ENCODE measurements at places on chromosomes 5 and 9.

DNA sequence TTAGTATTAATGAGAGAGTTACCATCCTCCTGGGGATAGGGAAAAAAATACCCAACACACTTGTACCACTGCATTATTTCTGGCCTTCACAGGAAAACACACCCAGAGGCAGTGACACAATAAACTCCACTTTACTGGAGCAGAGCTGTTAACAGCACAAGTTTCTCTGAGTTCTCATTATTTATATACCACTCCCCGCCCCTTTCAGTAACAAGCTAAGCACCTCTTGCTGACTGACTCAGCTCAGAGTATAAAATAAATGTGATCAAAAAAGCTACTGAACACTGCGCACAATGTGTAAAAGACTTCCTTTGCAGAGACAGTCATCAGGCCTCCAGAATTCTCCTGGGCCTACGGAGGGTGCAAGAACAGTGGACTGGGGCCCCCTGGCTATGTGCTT is 21.6 kb downstream of the KLF9 start:
- no peak for DNase-seq

DNA sequence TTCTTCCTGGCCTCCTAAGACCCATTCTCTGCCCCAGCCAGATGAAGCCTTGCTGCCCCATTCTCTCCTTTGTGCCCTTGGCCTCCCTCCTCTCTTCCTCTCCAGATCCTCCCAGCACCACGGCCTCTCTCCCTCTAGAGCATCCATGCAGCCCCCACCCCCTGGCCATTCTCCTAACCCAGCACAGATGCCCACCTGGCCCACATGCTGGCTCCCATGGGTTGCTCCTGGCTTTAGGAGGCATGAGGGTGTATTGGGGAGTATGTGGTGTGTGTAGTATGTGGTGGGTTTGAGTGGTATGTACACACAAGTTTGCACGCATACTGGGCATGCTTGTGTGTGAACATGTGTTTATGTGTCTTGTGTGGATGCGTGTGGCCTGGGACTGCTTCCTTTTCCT is 47.1 kb downstream of the FOXI1 start:
- no peak for DNase-seq

DNA sequence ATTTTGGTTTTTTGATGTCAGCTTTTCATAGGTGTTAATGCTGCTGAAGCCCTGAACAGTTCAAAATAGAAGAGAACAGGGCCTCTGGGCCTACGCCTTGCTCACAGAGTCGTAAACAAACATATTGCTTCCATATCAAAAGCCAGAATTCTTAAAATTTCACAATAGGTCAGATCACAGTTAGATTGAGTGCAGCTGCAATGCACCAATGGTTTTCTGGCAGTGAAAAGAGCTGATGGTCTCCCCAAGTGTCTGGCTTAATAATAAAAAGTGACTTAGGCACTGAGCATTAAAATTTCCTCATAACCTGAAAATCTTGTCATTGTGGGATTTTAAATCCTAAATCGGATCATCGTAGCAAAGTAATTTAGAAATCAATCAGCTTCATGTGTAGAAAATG is 493.0 kb downstream of the CAAP1 start:
- DNase-seq: no peak

DNA sequence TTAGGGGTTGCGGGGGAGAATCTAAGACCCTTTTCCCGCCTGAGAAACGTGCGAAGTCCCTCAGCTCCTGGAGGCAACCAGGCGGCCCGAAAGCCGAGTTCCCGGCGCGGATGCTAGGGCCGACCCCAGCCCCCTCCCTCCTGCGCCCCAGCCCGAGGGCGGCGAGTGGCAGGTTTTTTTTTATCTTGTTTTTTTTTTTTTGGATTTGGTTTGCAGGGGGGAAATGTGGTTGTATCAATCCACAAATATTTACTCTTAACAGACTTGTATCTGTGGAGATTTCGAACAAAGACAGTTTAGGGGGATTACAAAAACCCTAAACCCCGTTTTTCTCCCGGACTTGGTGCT is 10.7 kb downstream of the LMX1B start:
- no peak for DNase-seq

- no peak for DNase-seq
These were observed 87.3 kb upstream of the PCSK5 start for GRCh38 chr9:75803130-75803529.

DNA sequence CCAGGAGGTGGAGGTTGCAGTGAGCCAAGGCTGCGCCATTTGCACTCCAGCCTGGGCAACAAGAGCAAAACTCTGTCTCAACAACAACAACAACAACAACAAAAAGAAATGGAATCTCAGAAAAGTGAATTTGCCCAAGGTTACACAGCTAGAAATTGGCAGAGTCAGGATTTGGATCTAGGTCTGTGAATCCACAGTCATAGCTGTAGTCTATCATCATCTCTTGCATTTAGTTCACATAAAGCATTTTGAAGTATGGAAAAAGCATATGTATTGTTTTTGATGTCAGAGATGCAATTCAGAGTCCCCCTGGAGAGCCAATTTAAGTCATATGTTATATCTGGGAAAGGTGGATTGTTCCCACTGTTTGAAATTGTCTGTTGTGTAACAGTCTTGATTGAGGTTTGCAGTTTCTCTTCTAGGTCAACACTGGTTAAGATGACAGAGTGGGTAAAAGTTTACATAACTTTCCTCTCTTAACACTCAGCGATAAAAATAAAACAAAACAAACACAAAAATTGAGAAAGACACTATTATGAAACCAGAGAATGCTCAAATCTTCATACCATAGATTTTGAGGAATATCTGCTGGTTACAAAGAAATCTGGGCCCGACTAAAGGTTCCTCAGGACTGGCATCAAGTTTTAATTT is 21.5 kb upstream of the GPR21 start:
- no peak for DNase-seq

DNA sequence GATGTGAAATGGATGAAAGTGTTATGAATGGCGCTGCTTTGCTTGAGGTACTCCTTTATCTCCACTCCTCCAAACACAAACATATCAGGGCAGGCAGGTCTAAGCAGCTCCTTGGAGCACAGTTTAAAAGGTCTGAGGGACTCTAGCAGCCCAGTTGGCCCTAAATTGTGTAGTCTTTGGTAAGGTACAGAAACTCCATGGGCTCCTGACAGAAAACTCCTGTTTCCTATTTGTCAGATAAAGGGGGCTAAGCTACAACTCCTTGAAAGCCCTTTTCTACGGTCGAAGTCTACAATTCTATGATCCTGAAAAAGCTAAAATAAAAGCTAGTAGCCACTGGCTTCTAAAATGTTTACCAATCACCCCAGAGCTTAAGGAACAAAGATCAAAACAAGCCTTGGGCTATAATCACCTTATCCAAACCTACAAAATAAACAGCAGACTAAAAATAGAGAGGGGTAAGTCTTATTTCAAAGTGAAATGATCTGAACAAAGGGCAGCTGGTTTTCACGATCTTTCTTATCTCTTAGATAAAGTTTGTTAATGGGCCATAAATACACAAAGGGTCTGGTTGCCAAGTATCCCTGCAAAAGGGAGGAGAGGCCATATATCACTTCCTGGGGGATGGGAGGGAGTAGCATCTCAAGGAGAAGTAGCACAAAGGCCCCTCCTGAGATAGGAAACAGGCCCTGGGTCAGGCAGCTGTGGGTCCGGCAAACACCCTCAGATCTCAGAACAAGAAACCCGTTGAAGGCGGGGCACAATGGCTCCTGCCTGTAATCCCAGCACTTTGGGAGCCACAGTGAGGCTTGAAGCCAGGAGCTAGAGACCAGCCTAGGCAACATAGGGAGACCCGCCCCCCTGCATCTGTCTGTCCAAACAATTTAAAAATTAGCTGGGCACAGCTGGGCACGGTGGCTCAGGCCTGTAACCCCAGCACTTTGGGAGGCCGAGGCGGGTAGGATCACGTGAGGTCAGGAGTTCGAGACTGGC is 28.3 kb upstream of the DENND4C start:
- no peak for DNase-seq

- no peak for DNase-seq
These were observed 150.3 kb upstream of the COL5A1 start for GRCh38 chr9:134491196-134491835.

GRCh38 chr5:8196061-8196460 is 327.1 kb downstream of the MTRR start:
- no peak for DNase-seq

DNA sequence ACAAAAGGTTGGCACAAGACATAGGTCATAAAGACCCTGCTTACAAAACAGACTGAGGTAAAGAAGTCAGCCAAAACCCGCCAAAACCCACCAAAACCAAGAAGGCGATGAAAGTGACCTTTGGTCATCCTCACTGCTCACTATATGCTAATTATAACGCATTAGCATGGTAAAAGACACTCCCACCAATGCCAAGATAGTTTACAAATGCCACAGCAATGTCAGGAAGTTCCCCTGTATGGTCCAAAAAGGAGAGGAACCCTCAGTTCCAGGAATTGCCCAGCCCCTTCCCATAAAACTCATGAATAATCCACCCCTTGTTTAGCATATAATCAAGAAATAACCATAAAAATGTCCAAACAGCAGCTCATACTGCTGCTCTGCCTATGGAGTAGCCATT is 27.7 kb downstream of the MLLT3 start:
- no peak for DNase-seq

- DNase-seq: no peak
These were observed 195.6 kb upstream of the ELL2 start for GRCh38 chr5:96157077-96157780.

DNA sequence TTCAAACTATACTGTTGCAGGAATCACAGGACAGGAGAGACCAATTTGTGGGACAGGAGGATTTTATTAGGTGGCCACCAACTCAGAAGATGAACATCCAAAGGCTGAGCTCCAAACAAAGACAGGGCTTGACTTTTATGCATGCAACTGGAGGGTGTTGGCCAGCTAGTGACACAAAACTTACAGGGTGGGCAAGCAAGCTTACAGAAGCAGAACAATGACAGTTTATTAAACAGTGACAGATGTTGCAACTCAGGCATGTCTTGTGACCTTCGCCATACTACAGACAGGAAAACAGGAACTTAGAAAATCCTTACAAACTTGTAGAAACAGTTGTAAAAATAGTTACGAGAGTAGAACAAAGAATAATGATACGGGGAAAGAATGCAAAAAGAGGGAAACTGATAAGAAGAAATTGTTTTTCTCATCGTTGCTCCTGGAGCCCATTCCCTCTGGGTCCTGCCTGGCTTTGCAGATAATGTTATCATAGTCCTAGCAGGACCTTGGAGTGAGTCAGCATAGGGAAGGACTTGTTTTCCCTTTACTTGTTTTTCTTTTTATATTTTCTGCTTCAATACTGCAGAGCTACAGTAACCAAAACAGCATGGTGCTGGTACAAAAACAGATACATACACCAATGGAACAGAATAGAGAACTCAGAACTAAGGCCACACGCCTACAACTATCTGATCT is 2083.0 kb upstream of the ACO1 start:
- no peak for DNase-seq

DNA sequence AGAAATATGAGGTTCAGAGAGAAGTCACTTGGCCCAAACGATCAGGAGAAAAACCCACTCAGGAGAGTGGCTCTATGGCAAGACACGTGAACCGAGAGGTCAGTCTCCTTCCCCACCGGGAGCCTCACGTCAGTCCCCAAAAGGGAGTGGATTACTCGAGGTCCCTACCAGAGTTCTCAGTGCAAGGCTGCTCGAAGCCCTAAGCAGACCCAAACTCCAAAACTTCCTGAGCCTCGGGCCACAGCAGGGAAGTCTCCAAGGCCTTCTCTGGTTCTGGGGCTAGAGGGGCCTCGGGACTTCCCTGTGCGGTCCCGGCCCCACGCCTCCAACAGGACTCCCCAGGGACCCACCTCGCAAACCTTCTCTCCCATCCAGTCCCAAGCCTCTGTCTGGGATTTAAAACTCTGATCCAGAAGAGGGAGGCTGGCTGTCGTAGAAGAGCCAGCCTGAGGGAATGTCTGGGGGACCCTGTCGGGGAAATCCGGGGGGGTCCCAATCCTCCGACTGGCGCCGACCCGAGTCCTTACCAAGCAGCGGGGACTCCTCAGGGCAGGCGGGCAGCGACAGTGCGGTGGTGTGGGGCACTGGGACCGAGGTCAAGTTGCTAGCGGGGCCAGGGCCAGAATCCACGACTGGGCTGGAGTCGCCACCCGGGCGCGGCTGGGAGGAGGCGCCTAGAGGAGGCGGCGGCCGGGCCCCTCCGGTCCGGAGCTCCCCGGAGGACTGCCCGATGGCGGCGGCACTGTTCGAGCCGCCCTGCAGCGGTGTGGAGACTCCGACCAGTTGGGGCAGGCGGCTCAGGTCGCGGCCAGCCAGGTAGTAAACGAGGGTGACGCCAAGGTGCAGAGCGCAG is 679 bp downstream of the B4GALT1 start:
- DNase-seq: no peak

DNA sequence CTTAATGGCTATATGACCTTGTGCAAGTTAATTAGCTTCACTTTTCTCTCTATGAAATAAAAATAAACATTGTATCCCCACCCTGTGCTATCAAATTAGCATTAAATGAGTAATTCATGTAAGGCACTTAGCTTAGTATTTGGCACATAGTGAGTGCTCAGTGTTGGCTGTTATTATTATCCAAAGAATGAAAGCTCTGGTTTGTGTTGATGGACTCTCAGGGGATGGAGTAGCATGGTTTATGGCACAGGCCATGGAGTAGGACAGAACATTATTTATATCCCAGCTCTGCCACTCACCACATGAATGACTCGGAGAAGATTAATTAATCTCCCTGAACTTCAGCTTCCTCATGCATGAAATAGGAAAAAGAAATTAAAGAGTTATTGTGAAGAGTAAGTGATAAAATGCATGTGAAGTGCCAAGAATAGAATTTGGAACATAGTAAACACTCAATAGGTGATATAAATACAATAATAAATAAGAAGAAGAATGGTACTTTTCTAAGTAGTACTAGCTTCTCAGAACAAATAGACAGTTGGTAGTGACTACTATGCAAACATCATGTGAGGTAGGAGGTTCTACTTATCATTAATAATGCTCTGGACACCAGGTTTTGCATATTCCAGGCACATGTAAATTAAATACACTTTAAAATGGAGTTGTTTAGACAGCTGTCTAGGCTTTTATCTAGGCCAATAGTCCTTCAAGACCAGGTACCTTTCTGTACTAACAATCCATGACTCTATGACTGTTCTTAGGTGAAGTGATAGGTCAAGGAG is 146.4 kb downstream of the GRIA1 start:
- no peak for DNase-seq

GRCh38 chr5:176334031-176334770 is 27.4 kb downstream of the KIAA1191 start:
- DNase-seq: no peak

GRCh38 chr5:44821164-44821563 is 12.4 kb downstream of the MRPS30 start:
- DNase-seq: no peak

DNA sequence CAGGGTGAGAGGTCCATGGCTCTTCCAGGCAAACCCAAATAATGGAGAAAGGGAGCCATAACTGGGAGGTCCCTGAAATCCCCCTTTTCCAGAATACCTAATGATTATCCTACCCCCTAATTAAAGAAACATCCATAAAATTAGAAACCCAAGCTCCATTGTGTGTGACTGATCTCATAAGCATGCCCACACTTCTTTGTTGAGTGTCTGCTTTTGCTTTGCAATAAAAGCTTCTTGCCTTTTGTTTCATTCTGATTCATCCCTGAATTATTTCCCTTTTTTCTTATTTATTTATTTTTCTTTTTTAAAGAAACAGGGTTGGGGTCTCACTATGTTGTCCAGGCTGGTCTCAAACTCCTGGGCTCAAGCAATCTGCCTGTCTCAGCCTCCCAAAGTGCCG is 33.1 kb downstream of the BTF3 start:
- no peak for DNase-seq

GRCh38 chr9:127503379-127503921 is 52.1 kb downstream of the LRSAM1 start:
- DNase-seq: no peak

GRCh38 chr9:127756233-127756632 is 21.1 kb upstream of the TOR2A start:
- DNase-seq: no peak

Data from stimulated activated CD4-positive, alpha-beta T cell treated with anti-CD3 and anti-CD28 coated beads, Interleukin-1b, Interleukin-23, amount 100 ng/mL, for 24 hours (primary cell).